ENCODE measurements at places on chromosomes 1 and 21. TPM values are rescaled to one million over a fixed set of nuclear protein-coding genes. Genes with fewer than 3 reads are reported as not detected.

DNA sequence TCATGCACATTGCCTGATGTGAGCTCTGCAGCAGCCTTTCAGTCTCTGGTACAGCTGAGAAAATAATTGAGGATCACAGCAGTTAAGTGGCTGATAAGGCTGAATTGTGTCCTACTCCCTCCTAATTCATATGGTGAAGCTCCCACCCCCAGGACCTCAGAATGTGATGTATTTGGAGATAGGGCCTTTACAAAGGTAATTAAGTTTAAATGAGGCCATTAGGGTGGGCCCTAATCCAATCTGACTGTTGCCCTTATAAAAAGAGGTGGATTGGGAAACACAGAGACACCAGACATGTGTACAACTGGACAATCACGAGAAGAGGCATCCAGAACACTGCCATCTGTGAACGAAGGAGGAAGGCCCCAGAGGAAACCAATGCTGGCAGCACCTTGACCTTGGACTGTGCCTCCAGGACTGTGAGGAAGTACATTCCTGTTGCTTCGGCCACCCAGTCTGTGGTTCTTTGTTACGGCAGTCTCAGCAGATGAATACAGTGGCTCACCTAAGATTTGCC is 148.1 kb downstream of the TRABD2B start:
- no peaks in the 10 kb centered on the region for H3K36me3 ChIP-seq
- no peak overlapping the region for H3K27ac ChIP-seq
- peaks cover 15% of the 10 kb centered on the region for H3K4me1 ChIP-seq
- DNase-seq, result no peak

DNA sequence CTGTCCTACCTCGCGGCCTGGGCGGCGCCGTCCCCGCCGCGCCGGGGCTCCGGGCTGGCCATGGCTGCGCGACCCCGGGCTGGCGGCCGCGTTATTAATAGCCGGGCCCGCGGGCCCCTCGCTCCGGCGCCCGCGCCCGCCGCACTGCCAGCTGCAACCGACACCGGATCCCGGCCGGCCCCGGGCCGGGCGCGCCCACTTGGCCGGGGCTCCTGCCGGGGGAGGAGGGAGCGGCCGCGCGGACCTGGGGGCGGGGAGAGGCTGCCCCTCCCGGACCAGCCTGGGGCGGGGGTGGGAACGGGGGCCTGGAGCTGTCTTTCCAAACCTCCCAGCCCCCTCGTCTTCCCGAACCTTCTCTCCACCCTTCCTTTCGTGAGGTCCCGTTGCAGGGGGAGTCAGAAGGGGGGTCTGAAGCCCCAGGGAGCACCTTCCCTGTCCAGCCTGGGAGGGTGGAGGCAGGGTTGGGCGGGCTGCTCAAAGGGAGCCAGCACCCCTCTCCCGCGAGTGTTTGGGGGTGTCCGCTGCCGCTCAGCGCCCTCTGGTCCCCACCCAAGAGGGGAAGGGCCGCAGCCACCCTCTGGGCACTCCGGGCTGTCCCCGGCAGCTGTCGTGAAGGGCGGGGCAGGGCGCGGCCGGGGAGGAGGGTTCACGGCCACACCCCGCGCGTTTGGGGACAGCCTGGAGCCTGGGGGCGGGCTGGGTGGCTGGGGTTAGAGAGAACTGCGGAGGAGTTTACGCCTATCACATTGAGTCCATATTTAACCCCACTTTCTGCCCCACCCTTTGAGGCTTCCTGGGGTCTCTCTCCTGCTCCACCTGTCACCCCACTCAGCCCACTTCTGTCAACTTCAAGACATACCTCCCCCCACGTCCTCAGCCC is at the start of gene SYNC:
SYNC (minus strand) TSS at position 172 of the 880 bp plus-strand sequence; CDS start at position 62, 110 bp downstream.
- H3K4me1 ChIP-seq, result peaks cover 30% of the 10 kb centered on the region
- DNase-seq, result peak; percentile 41
- no peaks in the 10 kb centered on the region for H3K27me3 ChIP-seq
- peak within 1 kb of the TSS; percentile 60 for H3K4me3 ChIP-seq
- H3K27ac ChIP-seq, result peak within 1 kb of the TSS; percentile 84

DNA sequence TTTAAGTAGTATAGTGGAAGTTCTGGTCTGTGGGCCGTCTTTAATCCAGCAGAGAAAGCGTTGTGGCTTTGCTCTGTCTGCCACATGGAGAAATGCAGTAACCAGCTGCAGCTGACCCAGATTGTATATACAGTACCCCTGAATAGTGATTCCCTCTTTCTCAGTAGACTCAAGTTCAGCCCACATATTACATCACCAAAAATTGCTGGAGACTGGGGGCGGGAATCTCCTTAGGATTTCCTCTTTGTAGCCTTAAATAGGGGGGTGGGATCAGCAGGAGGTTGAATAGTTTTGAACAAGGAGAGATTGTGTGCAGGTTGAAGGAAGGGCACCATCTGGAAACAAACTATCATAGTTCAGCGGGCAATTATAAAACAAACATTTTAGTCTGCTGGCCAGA is at the start of gene ANGPTL1:
ANGPTL1 (minus strand) TSS at position 134 of the 400 bp plus-strand sequence. CDS start 5,301 bp downstream, outside the sequence.
- peak within 1 kb of the TSS; percentile 45 for H3K27ac ChIP-seq
- no peak within 1 kb of the TSS for H3K4me3 ChIP-seq
- H3K27me3 ChIP-seq, result no peaks in the 10 kb centered on the region
- no peaks in the 10 kb centered on the region for H3K36me3 ChIP-seq
- DNase-seq, result no peak
- H3K4me1 ChIP-seq, result peaks cover 7% of the 10 kb centered on the region

CYP4A11 gene
- total RNA-seq, result 0.30 TPM

DNA sequence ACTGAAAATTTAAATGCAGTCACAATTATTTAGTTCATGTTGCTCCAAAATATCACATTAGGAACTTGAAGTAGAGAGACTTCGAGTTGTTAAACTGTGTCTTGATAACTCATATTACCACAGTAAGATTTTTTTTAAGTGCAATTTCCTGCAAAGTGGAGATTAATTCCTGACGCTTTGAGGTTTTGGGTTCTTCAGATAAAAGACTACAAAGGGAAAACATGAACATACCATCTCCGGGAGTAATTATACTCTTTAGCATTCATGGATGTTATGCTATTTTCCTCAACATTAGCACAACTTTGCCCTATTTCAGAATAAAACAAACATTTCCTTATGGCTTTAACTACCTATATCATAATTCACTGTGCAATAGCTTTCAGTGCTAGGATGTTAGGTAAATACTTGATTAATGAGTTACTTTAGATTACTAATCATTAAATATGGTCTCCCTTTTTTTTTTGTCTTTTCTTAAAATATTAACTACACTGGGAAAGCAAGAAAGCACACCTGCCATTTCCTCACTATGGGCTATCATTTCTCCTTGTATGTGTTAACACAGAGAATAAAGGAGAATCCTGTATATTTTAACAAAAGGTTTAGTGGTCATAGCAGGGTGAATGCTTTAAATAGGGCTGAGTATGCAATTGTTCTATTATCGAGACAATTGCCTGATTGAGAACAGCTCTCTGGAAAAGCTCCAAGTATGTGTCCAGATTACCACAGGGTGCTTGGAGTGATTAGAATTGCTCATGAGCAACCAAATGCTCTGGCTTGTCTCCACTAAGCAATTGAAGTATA is 252.5 kb upstream of the C1orf105 start:
- DNase-seq, result no peak
- H3K27me3 ChIP-seq, result no peaks in the 10 kb centered on the region
- no peaks in the 10 kb centered on the region for H3K36me3 ChIP-seq
- H3K4me3 ChIP-seq, result no peak overlapping the region

RBM8A gene
- total RNA-seq, result 140 TPM

SIM2 gene
- total RNA-seq, result not detected

DNA sequence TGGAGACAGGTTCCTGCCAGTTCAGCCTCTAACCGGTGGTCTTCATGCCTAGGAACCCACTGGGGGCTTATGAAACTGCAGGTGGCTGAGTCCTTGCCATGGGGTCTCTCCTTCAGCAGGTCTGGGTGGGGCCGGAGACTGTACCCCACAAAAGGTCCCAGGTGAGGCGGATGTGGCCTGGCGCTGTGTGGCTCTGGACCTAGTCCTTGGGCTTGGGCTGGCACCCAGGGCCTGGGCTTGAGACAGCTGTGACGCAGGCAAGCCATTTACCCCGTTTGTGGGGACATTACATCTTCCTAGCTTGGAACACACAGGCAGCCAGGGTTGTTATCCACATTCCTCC is 5.9 kb upstream of the SLX9 start:
- no peak for DNase-seq
- no peaks in the 10 kb centered on the region for H3K27me3 ChIP-seq

LCA5L gene
- total RNA-seq, result not detected

GRCh38 chr1:183444243-183444642 is 26.1 kb upstream of the NMNAT2 start:
- H3K36me3 ChIP-seq, result no peaks in the 10 kb centered on the region
- no peaks in the 10 kb centered on the region for H3K4me1 ChIP-seq
- H3K27ac ChIP-seq, result no peak overlapping the region
- H3K27me3 ChIP-seq, result no peaks in the 10 kb centered on the region
- no peak for DNase-seq

DNA sequence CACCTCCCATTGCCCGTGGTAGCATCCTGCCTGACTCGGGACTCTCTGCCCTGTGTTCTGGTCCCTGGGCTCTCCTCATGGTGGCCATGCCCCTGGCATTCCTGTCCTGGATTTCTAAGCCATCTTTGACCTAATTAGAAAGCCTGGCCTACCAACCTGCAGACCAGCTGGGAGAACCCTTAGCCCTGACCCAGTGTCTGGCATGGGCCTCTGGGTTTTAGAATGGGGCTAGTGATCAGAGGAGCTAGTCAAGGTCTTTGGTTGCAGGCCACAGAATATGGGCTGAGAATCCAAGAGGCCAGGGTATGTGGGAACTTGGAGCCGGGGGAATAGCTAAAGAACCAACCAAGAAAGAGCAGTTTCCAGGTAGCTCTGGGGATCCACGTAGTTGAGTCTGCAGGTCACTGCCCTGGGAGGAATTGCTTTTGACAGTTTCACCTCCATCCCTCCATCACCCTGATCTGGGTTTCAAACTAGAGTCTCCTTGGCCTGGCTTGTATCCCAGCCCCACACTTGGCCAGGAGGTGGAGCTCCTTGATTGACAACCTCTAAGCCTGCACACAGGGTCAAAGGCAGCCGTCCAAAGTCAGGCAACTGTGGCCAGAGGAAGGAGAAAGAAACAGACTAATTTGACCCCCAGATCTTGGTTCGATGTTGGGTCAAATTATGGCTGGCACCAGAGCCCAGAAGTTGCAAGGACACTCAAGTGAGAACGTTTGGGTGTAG is 54.7 kb upstream of the ABCG1 start:
- peak; percentile 67 for DNase-seq
- no peaks in the 10 kb centered on the region for H3K27me3 ChIP-seq
- peak overlapping the region; percentile 47 for H3K27ac ChIP-seq
- no peaks in the 10 kb centered on the region for H3K36me3 ChIP-seq
- H3K4me1 ChIP-seq, result no peaks in the 10 kb centered on the region
- no peak overlapping the region for H3K4me3 ChIP-seq

DNA sequence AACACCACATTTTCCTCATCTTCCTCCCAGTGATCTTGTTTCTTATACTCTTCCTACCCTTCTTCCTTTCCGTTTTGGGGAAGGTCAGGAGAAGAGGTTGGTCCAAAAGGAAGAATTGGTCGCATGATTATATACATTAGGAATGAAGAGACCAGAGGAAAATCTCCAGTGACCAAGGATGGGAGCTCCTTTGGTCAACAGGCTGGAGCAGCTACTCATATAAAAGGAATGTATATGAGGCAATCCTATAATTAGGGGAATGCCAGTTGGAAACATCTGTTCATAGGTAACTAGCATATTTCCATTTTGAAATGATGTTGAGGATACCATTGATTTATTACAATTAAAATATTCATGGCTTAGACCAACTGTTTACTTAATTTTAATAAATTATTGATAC is 114.5 kb downstream of the LRRC40 start:
- H3K27me3 ChIP-seq, result no peaks in the 10 kb centered on the region
- no peak overlapping the region for H3K4me3 ChIP-seq
- H3K27ac ChIP-seq, result no peak overlapping the region

DNA sequence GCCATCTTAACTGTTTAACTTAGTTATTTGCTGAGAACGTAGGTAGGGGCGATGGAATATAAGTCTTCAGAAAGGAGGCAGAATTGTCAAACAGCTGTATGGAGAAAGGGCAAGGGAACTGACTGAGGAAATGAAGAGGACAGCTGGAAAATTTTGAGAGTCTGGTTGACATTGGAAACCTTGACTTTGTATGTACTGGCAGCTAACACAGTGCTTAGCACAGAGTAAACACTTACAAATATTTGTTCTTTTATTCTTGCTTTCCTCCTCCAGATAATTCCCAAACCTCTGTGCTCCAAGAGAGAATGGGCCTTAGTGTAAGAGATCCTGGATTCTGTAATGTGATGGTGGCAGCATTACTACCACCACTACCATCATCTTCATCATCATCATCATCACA is 91.3 kb downstream of the ZSCAN20 start:
- H3K27me3 ChIP-seq, result no peaks in the 10 kb centered on the region
- H3K4me3 ChIP-seq, result no peak overlapping the region
- H3K27ac ChIP-seq, result no peak overlapping the region
- H3K36me3 ChIP-seq, result no peaks in the 10 kb centered on the region
- H3K4me1 ChIP-seq, result peaks cover 12% of the 10 kb centered on the region

GRCh38 chr1:157450106-157450505 is 102.2 kb downstream of the FCRL5 start:
- H3K27ac ChIP-seq, result no peak overlapping the region
- H3K4me3 ChIP-seq, result no peak overlapping the region
- H3K4me1 ChIP-seq, result no peaks in the 10 kb centered on the region
- no peak for DNase-seq
- no peaks in the 10 kb centered on the region for H3K36me3 ChIP-seq
- no peaks in the 10 kb centered on the region for H3K27me3 ChIP-seq

DNA sequence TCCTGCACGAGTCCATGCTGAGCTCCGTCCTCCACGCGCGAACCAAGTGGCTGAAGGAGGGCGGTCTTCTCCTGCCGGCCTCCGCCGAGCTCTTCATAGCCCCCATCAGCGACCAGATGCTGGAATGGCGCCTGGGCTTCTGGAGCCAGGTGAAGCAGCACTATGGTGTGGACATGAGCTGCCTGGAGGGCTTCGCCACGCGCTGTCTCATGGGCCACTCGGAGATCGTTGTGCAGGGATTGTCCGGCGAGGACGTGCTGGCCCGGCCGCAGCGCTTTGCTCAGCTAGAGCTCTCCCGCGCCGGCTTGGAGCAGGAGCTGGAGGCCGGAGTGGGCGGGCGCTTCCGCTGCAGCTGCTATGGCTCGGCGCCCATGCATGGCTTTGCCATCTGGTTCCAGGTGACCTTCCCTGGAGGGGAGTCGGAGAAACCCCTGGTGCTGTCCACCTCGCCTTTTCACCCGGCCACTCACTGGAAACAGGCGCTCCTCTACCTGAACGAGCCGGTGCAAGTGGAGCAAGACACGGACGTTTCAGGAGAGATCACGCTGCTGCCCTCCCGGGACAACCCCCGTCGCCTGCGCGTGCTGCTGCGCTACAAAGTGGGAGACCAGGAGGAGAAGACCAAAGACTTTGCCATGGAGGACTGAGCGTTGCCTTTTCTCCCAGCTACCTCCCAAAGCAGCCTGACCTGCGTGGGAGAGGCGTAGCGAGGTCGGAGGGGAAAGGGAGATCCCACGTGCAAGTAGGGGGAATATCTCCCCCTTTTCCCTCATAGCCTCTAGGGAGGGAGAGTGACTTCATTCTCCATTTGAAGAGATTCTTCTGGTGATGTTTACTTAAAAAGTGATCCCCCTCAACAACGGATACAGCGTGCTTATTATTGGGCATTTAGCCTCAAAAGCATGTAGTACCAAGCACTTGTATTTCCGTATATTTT is 991 bp downstream of the PRMT6 start:
- peak overlapping the region; percentile 87 for H3K4me3 ChIP-seq
- H3K36me3 ChIP-seq, result peaks cover 18% of the 10 kb centered on the region
- DNase-seq, result peak; percentile 37

Measured in tibial nerve (tissue), 4 donors.